ENCODE measurements at places on chromosomes 4 and X.

DNA sequence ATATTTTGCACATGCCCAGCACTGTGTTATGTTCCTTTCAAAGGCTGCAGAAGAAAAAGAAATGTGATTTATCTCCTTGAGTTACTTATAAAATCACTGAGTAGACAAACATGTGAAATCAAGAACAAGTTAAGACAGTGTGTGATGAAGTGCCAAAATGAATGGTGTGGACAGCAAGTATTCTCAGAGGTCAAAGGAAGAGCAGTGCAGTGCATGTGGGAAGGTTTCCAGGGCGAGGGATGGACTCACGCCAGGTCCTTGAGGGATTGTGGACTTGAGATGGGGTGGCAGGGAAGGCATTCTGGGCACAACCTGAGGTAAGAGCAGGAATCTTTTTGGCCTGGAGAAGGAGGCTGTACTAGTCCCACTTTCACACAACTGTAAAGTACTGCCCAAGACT, 115.5 kb downstream of the FNIP2 start:
- peak; percentile 12 for DNase-seq

DNA sequence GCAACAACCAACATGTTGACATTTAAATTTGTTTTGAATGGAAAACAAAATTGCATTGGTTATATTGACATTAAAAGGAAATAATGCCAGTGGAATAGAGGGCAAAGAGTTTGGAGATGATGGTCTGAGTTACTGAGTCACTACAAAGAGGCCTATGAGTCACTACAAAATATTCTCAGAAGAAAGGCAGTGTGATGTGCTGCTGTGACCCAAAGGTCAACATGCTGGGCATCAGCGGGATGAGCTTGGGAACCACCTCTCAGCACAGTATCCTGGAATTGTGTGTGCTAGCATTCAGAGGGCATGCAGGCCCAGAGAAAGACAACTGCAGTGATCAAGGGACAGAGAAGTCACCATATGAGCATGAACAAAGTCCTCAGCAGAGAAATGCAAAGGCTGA, 2.8 kb downstream of the CMC4 start:
- DNase-seq = peak; percentile 55

- DNase-seq = no peak
Measured at GRCh38 chr4:153018684-153019083, 82.6 kb downstream of the FHDC1 start.

DNA sequence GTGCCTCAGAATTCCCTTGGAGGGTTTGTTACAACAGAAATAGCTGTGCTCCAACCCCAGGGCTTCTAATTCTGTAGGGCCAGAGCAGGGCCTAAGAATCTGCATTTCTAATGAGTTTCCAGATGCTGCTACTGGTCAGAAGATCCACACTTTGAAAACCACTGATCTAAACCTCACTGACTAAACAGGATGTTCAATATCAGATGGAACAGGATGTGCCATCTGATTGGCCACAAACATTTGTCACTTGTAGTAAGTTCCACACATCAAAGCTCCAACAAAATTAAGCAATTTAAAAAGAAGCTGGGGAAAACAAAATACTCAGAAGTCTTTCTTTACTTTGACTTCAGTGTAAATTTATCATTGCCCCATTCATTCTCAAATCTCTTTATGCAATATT, 14.3 kb downstream of the CASK start:
- no peak for DNase-seq

- no peak for DNase-seq
Measured at GRCh38 chr4:81756973-81757372, 285.3 kb upstream of the RASGEF1B start.

DNA sequence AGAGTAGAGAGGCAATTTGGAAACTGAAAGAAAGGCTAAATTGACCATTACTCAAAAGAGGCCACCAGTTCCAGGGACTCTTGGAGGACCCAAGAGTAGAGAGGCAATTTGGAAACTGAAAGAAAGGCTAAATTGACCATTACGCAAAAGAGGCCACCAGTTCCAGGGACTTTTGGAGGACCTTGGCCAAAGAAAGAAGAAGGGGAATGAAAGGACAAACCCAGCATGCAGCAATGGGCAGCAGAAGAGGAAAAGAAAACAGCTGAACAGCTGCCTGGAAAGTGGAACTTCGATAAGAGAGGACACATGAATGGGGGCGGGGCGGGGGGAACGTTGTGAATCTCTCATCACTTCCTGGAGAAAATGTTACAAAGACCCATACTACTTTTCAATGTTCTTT, 80.8 kb downstream of the PALLD start:
- no peak for DNase-seq

- no peak for DNase-seq
Measured at GRCh38 chrX:3541336-3541735, 172.1 kb downstream of the PRKX start.

- peak; percentile 35 for DNase-seq
Measured at GRCh38 chrX:41300758-41301437, 33.1 kb upstream of the DDX3X start.

GRCh38 chr4:84385203-84385602, 113.9 kb downstream of the NKX6-1 start:
- DNase-seq = no peak

- DNase-seq = no peak
Measured at GRCh38 chr4:87274327-87274726, 48.4 kb downstream of the HSD17B13 start.

DNA sequence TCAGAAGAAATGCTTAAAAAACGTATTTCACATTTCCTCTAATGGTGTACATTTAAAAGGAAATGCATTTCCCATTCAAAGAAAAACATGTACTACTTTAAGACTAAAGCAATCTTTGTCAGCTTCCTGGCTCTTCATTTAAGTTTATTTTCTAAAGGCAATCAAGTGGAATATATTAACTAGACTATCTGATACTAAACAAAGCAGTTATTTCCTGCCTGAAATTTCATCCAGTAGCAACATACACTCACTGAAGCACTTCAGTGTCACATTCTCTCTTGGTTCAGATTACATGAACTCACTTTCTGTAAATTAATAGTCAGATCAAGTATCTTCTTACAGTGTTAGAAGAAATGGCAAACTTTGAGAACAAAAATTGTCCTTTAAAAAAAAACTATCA, 42.5 kb downstream of the LRBA start:
- peak; percentile 44 for DNase-seq

- DNase-seq = no peak
Measured at GRCh38 chr4:94571298-94571697, 119.6 kb downstream of the PDLIM5 start.

GRCh38 chrX:13088156-13088487, 43.7 kb upstream of the FAM9C start:
- no peak for DNase-seq

- no peak for DNase-seq
Measured at GRCh38 chrX:151510203-151510602, 53.3 kb upstream of the PASD1 start.

DNA sequence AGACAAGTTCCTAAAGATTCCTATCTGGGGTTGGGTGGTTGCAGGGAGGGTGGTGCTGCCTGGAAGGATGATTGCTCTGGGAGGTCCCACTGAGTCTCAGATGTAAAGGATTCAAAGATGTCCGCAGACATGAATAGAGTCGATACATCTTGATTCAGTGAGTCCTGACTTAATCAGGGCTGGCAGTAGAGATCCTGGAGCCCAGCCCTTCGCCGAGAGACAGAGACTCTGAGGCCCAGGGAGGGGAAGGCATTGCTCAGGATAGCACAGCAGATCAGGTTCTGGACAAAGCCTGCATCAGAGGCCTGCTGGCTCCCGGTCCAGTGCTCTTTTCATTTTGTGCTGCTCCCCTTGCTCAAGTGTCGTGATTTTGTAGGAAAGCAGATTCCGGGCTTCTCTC, 21.7 kb downstream of the PJA1 start:
- DNase-seq = no peak

- no peak for DNase-seq
Measured at GRCh38 chr4:14151101-14151500, 523.6 kb upstream of the BOD1L1 start.

GRCh38 chr4:77734928-77735327, 84.2 kb downstream of the CNOT6L start:
- peak; percentile 63 for DNase-seq

DNA sequence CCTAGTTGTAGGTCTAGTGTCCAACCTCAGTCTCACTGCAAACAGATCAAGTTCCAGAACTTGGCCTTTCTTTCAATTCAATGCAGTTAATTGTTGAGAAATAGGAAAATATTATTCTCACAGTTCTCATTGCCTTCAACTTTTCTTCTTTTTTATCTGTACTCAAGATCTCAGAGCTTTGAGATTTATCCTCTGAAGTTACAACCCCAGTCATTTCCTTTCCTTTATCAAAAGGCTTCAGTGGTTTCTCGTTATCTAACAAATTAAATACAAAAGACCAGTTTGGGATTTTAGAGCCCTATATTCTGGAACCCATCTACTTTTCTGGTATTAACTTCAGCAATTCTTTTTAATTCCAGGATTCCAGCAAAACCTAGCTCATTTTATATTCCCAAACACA, 130.2 kb downstream of the TMA16 start:
- DNase-seq = no peak
